NCI-H526 treated with DMSO at 0.1 percent for 48 hours (cell line): ENCODE measurements at places on chromosomes 4 and X.

- no peak for DNase-seq
Observed at GRCh38 chr4:16597845-16598596, 300.4 kb downstream of the LDB2 start.

GRCh38 chrX:4379071-4379470 lies 665.6 kb upstream of the PRKX start:
- no peak for DNase-seq

- no peak for DNase-seq
Observed at GRCh38 chr4:114385195-114385985, 213.2 kb upstream of the UGT8 start.

- no peak for DNase-seq
Observed at GRCh38 chrX:112341598-112341997, 259.0 kb upstream of the TRPC5 start.

- DNase-seq: no peak
Observed at GRCh38 chrX:86806786-86807185, 658.5 kb downstream of the DACH2 start.

DNA sequence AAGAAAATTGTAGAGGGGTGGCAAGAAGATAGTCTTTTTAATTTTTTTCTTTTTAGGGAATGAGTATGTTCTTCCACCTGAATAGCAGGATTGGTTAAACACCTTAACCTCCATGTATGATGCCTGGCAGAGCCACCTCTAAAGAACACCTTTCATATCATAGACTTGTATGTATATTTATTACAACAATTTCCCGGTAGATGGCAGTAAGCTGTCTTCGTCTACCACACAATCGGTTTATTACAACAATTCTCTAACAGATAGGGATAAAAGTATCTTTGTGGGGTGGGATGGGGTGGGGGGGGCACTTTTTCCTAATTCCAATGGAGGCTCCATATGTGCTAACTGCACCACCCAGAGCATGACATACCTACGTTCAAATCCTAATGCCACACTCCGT lies 255.5 kb downstream of the LDB2 start:
- DNase-seq: peak; percentile 1

- no peak for DNase-seq
Observed at GRCh38 chr4:147965056-147965455, 233.2 kb downstream of the ARHGAP10 start.

GRCh38 chrX:38205039-38205438 lies 15.6 kb downstream of the SRPX start:
- DNase-seq: no peak

DNA sequence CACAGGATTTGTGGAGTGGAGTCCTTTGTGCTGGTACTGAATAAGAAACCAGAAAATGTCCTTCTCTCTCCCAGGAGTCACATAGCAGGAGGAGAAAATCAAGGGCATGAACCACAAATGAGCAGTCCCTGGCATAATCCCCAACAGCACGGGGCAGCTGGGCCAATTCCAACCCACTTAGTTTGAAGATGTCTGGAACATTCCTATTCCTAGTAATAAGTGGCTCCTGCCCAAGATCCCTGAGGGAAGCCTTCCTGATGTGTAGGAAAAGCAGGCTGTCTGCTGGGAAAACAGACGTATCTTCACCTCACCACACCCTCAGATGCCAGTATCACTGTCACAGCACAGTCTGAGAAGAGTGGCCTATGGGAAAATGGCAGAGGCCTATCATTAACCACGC lies 182.8 kb upstream of the MAP3K15 start:
- no peak for DNase-seq

GRCh38 chrX:101430457-101431078 lies 22.5 kb downstream of the HNRNPH2 start:
- no peak for DNase-seq

- DNase-seq: no peak
Observed at GRCh38 chr4:3389233-3390215, 52.2 kb upstream of the HGFAC start.

- no peak for DNase-seq
Observed at GRCh38 chr4:155079871-155080270, 128.6 kb upstream of the NPY2R start.

GRCh38 chr4:1479454-1479853 lies 73.2 kb upstream of the NKX1-1 start:
- no peak for DNase-seq

DNA sequence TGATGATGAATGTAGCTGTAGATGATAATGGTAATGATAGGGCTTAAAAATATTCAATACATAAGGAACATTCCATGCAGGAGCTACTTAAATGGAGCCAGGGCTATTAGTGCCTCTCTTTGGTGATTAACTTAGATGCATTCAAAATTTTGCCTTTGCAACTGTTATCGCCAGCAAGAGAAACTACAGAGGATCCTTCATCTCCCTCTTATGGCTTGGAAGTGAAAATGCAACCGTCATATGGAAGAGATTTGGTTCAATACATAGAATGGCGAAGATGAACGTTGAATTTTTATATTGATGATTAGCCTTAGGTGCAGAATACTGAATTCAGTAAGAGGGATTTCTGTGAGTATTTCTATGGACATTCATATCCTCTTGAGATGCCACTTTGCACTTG lies 134.5 kb upstream of the NLGN4X start:
- no peak for DNase-seq

DNA sequence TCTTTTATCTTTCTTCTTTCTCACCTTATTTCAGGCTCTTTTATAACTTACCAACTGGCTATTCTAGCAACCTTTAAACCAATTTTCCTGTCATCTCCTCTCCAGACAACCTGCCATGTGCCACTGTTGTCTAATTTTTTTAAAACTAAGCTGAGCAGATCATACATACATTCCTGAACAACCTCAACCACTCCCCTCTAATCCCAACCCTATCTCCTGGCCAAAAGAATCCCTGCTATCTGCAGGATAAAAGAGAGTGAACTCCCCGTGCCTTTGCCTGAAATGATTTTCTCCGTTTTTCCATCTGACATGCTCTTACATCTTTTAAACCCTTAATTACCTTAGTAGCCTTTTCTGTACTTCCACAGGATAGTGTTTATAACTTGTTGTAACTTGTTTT lies 35.5 kb downstream of the DCUN1D4 start:
- DNase-seq: no peak

DNA sequence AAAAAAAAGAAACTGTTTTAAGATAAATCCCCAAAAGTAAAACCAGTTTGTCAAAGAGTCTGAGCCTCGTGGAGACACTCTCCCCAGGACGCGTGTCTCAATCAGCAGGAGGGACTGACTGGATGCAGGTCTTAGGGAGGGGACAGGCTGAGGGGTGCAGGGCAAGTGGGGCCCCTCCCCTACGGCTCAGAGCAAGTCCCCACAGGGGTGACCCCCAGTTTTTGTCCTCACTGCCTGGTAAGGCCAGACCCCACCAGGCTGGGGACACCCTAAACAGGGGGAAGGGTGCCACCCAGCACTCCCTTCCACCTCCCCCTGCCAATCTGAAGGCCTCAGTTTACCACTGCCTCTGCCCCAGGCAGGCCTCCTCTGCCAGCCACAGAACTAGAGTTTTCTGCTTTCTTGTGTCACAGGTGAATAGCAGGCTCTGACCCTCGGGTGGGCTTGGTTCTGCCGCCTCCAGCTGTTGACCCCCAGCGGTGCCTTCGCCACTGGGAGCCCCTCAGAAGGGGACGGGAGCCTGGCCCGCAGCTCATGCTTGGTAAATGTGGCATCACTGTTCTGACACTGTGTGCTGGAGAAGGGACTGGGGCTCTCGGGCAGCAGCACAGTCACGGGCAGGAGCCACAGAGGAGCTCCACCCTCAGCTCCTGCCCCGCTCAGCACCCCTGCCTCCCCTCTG lies 69.8 kb upstream of the MXD4 start:
- no peak for DNase-seq

DNA sequence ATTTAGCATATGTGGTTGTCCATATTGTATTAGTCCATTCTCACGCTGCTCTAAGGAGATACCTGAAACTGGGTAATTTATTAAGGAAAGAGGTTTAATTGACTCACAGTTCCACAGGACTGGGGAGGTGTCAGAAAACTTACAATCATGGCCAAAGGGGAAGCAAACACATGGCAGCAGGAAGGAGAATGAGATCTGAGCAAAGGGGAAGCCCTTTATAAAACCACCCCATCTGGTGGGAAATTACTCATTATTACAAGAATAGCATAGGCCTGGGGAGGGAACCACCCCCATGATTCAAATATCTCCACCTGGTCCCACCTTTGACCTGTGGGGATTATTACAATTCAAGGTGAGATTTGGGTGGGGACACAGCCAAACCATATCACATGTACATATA lies 122.6 kb upstream of the ANK2 start:
- DNase-seq: no peak

GRCh38 chr4:70680934-70681333 lies 7.4 kb upstream of the UTP3 start:
- DNase-seq: no peak

DNA sequence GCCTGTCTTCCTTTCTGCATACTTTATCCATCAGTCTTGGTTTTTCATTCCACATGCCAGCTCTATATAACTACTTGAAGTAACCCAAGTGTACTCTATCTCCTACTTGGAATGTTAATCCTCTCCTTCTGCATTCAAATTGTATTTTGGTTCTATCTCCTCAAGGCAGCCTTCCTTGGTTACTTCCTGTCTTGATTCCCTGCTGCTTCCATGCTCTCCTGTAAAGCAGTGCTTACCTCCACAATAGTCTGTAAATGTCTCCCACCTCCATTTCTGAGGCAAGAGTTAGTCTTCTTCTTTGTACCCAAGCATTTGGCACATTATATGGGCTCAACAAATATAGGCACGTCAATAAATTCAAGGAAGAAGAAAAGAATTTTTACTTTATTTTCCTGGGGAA lies 298.4 kb downstream of the ARHGAP24 start:
- no peak for DNase-seq

DNA sequence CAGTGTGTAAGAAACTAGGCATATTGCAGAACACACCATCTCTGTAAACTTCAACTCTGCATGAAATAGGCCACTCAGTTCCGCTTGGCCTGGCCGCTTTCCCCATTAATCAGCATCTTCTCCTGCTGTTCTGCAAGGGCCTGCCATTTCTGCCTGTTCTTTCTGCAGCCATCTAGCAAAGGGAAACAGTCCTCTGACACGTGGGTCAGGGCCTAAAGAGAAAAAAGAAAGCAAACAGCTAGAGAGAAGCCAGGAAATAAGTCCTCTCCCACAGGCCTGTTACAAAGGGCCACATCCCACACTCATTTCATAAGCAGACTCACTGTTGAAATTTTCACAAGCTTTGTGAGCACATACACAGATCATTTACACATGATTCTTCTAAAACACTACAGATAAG lies 130.1 kb downstream of the PDE5A start:
- DNase-seq: no peak

DNA sequence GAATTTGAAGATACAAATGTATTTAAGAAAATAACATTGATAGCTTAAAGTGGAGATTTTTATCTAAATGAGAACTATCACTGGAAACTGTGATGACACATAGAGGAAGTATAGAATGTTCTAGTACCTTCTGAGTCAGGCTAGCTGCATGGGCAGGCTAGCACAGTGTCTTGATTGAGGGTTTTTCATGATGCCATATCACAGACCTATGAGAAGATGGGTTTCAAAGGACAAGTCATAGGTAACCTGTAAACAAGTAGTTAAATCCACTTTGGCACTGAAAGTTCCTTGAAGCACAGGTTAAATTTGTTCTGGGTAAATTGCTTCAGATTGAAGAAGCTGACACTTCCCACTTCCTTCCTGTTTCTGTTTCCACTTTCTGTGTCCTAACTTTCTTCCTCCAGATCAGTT lies 48.2 kb upstream of the CDKN2AIP start:
- no peak for DNase-seq

GRCh38 chr4:86661006-86661405 lies 66.9 kb downstream of the PTPN13 start:
- DNase-seq: no peak

DNA sequence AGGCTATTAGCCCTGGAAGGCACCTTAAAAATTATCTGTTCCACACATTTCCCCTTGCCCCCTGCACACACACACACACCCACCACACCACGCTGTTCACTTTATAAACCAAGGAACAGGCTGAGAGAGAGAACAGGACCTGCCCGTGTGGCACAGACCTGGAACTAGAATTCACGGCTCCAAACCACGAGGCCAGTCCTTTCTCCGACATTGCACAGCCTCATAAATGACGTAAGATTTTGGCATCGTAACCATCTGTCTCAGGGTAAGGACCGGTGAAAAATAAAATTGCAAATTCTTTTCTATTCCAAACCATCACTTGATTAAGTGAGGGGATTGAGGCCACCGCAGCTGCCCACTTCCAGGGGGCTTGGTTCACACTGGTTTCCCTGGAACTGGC lies 330.3 kb downstream of the BCOR start:
- no peak for DNase-seq

- DNase-seq: no peak
Observed at GRCh38 chr4:100287534-100287933, 97.3 kb upstream of the DDIT4L start.

- no peak for DNase-seq
Observed at GRCh38 chr4:111454961-111455360, 690.3 kb upstream of the FAM241A start.

DNA sequence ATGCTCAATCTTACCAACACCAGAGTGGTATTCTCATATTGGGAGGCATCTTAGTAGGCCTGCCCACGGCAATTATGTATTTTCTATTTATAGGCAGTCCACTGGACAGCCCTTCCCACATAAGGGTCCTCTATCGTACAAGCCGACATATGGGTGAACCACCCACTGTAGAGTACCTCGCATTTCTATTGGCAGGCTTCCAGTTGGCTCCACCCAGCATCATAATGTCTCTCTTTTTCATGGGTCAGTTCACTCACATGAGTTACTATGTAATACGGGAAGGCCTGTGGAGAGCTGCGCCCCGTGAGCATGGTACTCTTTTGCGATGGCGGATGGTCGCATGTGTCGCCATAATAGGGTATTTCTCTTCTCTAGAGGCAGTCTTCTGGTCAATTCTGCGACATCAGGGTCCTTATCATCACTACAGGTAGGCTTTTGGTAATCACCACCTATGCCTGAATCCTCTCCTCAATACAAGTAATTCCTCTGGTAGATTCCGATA lies 29.4 kb upstream of the FOXR2 start:
- no peak for DNase-seq

- no peak for DNase-seq
Observed at GRCh38 chrX:8323356-8323755, 141.3 kb upstream of the VCX3B start.

- DNase-seq: no peak
Observed at GRCh38 chrX:138964501-138964900, 253.0 kb upstream of the FGF13 start.

GRCh38 chr4:121633653-121634052 lies 63.1 kb downstream of the ANXA5 start:
- no peak for DNase-seq

GRCh38 chr4:17717301-17717700 lies 64.1 kb downstream of the FAM184B start:
- no peak for DNase-seq

DNA sequence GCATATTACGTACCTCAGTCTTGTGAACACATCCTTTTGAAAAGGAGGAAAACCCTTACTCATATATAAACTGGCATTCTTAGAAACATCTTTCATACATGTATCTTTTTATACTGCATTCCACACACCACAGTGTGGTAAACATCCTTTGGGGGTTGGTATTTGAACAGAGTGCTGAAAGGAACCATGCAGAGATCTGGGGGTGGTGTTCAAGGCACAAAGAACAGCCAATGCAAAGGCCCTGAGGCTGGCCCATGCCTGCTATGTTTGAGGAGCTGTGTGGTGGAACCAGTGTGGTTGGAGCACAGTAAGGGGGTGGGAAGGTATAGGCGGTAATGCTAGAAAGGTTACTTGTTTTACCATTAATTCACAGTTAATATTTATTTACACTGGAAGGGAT lies 2.0 kb downstream of the ELK1 start:
- DNase-seq: no peak

GRCh38 chrX:18360867-18361266 lies 6.4 kb upstream of the SCML2 start:
- DNase-seq: no peak

GRCh38 chr4:147362938-147363337 lies 118.0 kb upstream of the EDNRA start:
- DNase-seq: no peak
